ENCODE measurements at places on chromosomes 16 and 17.

DNA sequence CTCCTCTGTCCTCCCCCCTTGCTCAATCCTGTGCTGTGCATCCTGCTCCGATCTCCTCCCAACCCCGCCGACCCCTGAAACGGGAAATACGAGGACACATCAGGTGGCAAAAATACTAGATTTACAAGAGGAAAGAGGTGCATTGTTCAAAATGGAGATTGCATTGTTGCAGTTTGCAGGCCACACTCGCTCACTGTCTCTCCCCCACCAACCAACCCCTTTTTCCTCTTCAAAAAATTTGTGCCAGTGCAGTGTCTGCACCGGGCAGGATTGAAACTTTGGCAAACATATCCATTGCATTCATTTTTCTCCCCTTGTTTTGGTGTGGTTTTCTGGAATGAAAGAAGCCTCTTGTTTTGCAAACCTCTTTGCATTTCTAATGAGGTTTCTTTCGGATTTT lies 61.0 kb downstream of the RNF135 start:
- no peak for DNase-seq

DNA sequence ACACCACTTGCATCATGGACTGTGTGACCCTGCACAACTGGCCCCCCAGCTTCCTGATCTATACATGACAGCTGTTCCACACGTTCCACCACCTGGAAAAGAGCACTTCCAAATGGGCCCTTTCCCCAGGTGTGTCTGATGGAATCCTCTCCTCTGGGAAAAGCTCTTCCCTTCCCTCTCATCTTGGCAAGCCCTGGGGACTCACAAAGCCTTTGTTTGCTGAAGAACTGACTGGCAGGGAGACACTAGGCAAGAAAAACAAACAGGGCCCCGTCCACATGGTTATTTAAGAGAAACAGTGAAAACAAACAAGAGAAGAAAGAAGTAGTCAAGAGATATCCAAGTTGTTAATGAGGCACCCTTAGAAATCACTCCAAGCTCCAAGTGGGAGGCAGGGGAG lies 52.6 kb downstream of the C16orf95 start:
- DNase-seq = no peak

DNA sequence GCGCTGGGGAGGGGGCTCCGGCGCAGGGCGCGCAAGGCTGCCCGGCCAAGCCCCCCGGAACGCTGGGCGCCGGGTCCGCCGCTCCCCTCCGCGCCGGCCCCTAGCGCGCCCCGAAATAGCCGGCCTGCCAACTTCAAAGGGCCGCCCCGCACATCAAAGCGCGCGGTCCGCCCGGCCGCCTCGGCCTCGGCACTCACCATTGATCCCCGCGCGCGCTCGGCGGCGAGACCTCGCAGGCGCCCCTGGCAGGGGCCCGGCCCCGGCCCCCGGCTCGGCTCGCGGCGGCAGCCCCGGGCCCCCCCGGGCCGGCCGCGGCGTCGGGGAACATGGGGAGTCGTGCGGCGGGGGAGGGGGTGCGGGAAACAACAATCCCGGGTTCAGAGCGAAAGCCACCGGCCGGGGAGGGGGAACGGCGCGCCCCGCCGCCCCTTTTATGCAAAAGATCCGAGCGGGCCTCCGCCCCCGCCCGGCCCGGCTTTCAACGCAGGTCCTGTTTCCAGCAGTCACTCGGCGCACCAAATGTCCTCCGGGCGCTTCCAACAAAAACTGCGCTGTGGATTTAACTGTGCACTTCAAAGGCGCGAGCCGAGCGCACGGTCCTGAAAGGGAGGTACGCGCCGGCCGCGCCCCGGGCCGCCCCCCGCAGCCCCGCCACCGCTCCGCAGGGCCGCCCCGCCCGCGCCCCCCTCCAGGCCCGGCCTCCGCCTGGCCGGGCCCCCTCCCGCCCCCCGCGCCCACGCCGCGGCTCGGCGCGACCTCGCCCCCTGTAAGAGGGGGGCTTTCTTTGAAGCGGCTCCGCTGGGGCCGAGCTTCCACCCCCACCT lies 608 bp downstream of the AXIN2 start:
- DNase-seq = peak; percentile 56

DNA sequence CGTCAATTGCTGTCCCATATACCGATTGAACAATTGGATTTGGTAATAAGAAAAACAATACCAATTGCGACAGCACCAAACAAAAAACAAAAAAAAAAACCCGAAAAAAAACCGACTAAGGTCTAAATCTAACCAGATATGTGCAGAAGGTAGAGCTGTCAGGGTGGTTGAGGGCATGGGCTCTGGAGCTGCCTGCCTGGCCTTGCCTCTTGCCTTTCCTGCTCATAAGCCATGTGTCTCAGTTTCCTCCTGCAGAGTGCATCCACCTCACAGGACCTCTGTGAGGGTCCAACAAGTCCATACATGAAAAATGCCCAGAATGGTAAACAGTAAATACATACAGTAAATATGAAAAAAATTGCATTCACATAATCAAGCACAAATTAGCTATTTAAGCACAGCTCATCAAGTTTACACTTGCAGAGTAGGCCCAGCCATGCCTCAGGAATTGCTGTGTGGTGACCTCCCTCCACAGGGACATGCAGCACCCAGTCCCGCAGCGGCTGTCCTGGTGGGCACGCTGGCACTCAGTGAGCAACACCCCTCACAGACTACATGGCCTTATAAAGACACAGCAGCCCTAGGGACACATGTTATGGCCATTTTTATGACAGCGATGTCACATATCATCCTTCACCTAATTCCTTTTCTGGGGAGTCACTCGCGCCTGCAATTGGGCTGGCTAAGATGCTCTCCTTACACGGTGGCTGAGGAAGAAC lies 17.9 kb downstream of the TBC1D28 start:
- DNase-seq = no peak

DNA sequence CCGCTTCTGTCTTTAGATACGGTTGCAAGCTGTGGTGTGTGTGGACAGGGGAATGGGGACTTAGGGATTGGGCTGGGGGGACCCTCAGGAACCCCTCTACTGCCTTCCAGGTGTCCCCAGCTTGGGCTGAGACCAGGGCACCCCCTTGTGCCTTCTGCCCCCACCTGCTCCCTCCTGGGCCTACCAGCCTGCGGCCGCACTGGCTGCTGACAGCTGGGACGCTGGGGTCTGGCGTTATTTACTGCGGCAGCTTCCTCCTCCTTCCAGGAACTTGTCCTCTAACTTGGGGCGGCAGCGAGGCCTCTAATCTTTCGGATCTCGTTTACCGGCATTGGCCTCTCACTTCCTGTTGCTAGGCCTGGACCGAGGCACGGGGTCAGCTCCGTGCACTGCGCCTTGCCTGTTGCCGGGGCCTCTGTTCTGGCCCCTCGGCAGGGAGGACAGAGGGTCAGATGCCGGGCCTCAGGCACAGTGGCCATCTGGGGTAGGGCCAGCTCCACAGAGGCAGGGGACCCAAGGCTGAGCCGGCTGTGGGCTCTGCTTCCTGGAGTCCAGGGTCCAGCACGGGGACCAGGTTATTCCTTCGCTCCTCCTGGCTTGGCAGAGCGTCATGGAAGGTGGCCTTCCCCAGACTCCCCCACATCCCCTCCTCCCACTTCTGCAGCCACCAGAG lies 31.8 kb downstream of the TMEM235 start:
- no peak for DNase-seq

- DNase-seq = no peak
These were observed 50.4 kb upstream of the DLX4 start for GRCh38 chr17:49918591-49918990.

GRCh38 chr17:6651354-6651918 lies at the start of the genes C17orf100 and MED31:
C17orf100 (plus strand) TSS chr17:6651762; CDS start chr17:6651914, 152 bp downstream.
MED31 (minus strand) TSS chr17:6651605; CDS start chr17:6651528, 77 bp downstream.
- DNase-seq = peak; percentile 86

DNA sequence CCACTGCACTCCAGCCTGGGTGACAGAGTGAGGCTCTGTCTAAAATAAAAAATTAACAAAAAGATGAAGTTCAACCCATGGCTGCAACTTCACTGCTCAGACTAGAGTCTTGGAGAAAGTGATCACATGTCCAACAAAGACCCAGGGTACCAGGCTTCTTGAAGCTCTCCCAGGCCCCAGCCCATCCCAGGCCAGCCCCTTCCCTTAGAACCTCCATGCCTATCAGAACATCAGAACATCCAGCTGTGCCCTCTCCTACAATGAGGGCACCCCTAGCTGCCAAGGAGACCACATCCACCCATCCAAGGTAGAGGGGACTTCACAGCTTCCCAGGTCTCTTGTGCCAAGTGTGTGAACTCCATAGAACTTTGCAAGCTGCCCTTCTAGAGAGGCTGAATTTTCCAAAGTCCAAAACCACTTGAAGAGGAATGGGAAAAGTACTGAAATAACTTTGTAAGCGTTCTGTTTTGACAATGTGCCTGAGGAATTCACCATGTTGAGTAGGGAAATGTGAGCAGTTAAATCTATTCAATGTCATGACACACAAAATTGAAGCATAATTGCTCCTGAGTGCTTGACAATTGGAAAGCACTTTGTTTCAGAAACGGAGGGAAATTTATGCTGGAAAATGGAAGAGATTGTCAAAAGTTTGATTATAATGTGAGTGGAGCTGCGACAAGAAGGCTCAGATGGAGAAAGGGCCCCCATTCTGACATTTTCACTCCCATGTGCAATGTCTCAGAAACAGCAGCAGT lies 230.4 kb downstream of the ZNF423 start:
- no peak for DNase-seq

DNA sequence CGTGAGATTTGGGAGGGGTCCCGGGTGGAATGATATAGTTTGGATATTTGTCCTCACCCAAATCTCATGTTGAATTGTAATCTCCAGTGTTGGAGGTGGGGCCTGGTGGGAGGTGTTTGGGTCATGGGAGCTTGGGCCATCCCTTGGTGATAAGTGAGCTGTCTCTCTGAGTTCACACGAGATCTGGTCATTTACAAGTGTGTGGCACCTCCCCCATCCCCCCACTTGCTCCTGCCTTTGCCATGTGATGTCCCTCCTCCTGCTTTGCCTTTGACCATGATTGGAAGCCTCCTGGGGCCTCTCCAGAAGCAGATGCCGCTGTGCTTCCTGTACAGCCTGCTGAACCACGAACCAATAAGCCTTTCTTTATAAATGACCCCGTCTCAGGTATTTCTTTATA lies 21.3 kb upstream of the BAIAP2 start:
- DNase-seq = no peak

DNA sequence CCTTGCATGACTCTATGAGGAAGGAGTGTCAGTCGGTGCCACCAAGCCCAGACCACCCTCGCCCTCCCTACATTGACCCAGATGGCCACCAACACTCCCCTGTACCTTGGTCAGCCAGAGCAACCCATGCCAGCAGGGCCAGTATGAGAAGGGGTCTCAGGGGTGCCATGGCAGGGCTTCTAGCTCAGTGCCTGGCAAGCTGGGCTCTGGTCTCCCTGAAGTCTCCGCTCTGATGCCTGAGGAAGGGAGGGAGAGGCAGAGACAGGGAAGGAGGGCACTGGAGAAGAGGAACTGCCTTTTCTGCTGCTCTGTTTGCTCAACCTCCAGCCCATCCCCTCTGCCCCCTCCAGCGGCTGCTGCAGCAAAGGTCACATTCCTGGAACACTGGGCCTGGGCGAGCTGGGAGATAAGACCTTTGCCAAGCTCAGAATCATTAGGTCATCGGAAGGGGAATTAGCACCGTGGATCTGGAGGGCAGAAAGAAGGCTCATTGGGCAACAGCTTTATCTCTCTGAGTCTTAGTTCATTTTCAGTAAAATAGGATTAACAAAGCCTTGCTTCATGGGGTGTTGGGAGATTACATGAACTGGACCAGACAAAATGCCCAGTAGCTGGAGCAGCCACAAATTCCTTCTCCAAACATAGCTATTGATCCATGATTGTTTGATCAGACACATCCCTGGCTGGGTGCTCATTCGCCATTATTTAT lies at the start of gene VTN:
TSS of gene VTN (minus strand) at position 273 of the 709 bp plus-strand sequence. CDS start at position 169, 104 bp downstream.
- DNase-seq = no peak

DNA sequence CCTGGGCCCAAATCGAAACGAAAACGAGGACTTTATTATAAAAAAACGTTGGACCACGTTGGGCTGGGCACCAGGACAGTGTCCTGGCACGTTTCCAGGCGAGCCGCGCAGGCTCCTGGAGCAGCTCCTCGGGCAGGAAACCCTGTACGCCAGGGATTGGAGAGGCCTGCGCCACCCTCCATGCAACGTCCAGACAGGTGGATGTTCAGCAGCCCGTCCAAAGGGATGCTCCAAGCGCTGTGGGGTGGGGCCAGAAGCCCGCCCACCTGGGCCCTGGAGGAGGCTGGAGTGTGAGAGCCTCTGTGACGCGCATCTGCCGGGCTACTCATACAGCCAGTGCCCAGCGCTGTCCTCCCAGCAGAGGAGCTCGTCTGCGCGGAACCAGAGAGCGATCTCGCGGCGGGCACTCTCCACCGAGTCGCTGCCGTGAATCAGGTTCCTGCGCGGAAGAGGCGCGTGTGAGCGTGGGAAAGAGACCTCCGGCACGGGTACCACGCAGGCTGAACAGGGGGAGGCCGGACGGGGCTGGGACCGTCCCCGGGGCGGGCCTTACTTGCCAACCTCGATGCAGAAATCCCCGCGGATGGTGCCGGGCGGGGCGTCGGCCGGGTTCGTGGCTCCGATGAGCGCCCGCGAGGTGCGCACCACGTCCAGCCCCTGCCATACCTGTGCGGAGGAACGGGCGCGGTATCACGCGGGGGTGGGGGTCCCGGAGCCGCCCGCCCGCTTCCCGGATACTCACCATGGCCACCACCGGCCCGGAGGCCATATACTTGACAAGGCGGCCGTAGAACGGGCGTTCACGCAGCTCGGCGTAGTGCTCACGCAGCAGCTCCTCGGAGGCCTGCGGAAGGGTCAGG lies 785 bp downstream of the NME3 start:
- DNase-seq = peak; percentile 58

GRCh38 chr17:44105483-44105882 lies 18.0 kb downstream of the HDAC5 start:
- no peak for DNase-seq

DNA sequence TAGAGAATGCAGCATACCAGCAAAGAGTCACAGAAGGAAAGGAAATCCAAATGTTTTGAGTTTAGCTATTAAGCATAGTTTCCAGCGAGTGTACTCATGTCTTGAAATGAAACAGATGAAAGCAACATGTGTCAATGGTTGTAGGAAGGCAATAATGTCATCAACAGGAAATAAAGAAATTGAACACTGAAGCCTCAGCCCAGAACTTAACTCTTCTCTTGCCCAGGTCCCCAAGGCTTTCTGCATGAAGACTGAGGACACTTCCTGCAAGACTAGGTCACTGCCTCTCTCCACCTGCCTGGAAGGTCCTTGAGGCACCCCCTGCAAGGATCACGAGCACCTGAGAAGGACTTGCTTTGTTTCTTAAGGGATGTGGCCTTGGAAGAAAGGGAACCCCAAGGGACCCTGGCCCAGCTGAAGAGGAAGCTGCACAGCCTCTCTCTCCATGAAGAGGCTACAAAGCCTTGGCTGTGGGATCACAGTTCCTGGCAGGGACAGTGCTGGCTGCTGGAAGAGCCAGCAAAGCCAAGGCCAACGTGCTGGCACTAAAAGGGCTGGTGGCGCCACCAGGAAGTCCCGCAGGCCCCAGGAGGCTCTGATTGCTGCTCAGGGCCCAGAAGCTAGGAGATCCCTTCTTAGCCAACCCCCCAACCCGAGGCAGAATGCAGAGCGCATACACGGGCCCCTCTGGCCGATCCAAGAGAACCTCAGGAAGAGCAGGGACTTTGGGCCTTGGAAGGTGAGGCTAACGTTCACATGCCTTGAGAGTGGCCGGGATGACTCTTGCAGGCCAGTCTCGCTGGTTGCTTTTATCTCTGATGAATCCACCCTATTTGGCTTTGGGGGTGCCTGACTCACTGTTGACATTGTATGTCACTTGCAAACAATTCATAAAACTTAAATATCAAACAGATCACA lies 23.4 kb upstream of the AXIN2 start:
- no peak for DNase-seq

GRCh38 chr16:8370374-8371270 lies 219.7 kb downstream of the TMEM114 start:
- no peak for DNase-seq

- no peak for DNase-seq
These were observed 19.6 kb upstream of the CEP20 start for GRCh38 chr16:15907863-15908478.
